ENCODE measurements at places on chromosomes 11 and 22.

GRCh38 chr11:110918351-110918750 lies 206.1 kb upstream of the ARHGAP20 start:
- no peak for DNase-seq

DNA sequence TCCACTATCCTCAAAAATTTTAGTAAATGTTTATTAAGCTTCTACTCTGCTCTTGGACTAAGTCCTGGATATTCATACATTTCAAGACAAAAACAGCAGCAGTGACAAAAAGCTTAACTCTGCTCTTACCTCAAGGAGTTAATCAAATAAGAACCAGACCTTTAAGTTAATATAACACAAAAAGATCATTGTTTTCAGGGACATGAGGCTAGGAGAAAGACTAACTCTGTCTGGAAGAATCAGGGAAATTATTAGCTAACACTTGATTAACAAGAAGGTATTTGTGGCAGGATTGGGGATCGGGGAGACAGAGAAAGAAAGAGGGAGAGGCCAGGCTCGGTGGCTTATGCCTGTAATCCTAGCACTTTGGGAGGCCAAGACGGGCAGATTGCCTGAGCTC lies 74.4 kb downstream of the PPP2R1B start:
- DNase-seq, result no peak

DNA sequence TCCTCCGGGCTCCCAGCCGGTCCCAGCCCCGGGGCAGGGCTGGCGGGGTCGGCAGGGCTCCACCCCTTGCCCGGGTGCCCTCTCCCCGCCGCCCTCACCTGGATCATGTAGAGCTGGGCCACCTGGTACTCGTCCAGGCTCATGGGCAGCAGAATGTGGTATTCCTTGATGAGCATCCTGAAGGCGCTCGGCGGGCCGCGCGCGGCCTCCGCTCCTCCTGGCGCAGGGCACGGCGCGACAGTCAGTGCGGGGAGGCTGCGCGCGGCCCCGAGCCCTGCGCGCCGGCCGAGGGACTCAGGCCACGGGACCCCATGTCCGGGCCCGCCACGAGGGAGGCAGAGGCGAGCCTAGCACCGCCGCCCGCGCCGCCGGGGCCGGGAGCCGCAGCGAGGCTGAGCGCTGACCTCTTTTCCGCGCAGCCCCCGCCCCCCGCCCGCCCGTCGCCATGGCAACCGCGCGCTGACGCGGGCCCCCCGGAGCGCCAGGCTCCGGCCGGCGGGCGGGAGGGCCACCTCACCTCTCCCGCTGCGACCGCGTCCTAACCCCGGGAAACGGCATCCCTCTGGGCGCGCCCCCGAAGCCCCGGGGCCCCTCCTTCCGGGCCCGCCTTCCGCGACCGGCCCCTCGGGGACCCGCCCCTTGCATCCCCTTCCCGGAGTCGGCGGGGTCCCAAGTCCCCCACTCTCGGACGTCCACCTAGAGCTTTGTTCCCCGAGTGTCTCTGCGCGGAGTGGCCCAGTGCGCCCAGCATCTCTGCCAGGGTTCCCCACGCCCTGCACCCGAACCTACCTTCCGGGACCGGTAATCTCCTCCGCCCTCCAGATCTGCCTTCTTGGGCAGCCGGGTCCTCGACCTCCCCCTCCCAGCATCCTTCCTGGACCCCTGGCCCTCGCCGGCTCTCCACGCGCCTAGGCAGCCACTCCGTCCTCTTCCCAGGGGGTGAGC lies 886 bp downstream of the PITPNM1 start:
- DNase-seq, result no peak

DNA sequence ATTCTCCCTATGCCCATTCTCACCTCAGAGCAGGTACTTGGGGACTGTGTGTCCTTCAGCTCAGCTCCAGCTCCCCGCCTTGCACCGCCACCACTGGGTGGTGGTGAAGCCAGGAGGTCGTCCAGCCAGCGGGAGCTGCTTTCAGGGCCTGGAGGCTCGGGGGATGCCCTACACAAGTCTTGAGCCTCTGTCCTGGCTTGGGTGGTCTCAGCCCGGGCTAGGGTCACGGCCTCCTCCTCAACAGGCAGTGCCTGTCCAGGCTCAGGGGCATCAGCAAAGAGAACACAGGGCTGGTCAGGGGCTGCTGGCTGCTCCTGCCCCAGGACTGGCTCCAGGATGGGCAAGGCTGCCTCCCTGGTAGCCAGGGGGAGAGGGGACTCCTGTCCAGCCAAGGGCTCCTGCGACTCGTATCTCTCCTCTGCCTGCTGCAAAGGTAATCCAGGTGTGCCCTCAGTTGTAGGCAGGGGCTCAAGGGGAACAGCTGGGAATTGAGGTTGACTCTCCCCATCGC lies 12.2 kb downstream of the TNKS1BP1 start:
- no peak for DNase-seq

DNA sequence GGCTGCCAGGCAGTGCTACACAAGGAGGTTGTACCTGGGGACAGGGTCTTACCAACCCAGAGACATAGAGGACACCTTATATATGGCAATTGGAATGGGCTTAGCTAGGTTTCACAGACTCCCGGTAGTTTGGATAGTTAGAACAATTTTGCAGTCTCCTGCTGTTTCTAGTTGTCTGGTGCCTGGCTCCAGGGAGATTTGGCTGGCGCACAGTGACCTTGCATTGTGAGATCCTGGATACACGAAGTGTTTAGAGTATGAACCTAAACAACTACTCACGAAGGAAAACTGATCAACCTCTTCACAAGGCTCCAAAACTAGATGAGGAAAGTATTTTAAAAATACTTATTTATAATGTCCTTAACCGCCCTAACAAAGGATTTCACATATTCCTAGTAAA lies 614.7 kb downstream of the FAM181B start:
- DNase-seq, result no peak

DNA sequence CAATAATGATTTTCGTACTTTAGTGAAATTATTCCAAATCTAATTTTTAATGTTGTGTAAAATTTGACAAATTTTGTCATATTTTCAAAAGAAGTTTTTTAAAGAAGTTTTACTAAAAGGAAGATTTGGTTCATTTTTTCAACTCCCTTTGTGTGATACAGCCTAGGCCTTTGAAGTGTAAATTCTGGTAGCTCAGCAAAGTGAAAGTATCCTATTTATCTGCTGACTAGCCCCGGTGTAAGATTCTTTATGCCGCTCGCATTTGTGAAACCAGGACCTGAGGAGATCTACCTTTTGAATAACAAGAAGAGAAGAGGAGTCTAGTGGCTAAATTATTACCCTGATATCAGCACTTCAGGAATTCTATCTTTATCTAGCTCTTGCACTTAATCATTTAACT lies 177.4 kb downstream of the JRKL start:
- DNase-seq, result no peak
